ENCODE measurements at places on chromosomes 4 and X. TPM values are rescaled to one million over a fixed set of nuclear protein-coding genes. Genes with fewer than 3 reads are reported as not detected.

SYP gene
- total RNA-seq = not detected

GRIA2 gene
- not detected for total RNA-seq

ADH1A gene
- not detected for total RNA-seq

FMR1 gene
- 18.9 TPM for total RNA-seq

FDCSP gene
- not detected for total RNA-seq

CDKL2 gene
- total RNA-seq = 1.8 TPM

RNF175 gene
- not detected for total RNA-seq

STARD8 gene
- total RNA-seq = 2.4 TPM

GRCh38 chrX:133380711-133381619 is 34.3 kb downstream of the GPC4 start:
- DNase-seq = no peak

GRCh38 chr4:184097241-184097605 is 120.5 kb downstream of the ENPP6 start:
- DNase-seq = no peak

GRCh38 chr4:169132561-169133305 is 122.7 kb upstream of the CBR4 start:
- DNase-seq = no peak

DNA sequence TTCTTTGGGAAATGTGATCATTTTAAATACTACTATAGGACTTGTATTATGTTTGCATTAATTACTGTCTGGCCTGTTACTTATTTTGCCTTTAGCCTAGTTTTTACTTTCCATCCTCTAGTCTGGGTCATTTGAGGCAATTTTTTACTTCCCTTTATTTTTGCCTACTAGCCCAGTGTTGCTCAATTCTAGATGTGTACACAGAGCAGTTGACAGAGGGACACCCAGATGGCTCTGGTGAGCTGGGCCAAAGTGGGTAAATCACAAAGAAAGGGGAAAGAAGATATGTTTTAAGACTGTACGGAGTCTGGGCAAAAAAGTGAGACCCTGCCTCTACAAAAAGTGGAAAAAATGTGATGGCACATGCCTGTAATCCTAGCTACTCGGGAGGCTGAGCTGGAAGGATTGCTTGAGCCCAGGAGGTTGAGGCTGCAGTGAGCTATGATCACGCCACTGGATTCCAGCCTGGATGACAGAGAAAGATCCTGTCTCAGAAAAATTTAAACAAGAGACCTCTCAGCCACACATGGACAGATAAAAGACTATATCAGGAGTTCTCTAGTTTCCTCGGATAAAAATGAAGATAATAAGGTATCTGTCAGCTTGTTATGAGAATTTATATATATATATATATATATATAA is 35.7 kb downstream of the APOO start:
- DNase-seq = no peak

DNA sequence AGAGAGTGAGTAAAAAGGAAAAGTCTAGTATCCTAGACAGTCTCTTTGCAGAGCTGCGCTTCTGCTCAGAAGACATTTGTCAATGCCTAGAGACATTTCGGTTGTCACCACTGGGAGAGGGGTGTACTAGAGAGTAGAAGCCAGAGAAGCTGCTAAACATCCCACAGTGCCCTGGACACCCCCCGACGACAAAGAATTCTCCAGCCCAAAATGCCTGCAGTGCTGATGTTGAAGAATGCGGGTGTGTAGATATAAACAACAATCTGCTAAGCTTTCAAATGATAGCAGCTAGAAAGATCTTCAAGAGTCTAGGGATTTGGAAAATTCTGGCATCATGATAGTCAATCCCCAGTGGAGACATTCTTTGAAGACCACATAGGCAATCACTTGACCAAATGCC is 90.1 kb downstream of the PALLD start:
- no peak for DNase-seq

DNA sequence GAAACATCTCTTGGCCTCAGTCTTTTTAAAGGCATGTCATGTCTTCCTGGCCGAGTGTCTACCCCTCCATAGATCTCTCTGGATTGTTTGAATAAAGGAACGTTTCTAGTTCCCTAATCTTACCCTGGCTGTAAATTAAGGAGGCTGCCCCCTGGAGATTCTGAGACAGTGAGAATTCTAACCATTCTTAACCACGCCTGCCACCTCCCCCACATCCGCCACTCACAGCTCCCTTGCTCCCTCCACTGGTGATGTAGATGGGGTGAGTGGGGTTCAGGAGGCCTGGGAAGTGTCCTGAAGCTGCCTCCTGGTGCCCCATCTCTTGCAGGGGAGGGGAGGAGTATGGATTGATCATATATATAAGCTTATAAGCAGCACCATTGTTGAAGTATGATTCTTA is 48.0 kb upstream of the TRIM2 start:
- DNase-seq = no peak

DNA sequence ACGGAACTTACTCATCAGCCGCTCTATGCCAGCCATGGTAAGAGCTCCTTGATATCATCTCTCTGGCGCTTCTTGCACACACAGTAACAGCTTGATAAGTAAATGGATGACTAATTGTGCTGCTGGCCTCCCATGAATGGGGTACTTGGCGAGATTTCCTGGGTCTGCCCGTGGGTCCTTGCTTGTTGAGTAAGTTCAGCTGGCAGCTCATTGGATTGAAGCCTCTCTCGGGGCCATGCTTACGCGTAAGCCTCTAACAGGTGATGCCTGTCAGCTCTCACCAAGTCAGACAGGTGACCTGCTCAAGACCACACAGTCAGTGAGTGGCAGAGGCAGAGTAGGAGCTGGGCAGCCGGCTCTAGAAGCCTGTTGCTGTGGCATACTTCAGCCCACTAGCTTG is 7.7 kb downstream of the NSG1 start:
- DNase-seq = no peak

- no peak for DNase-seq
Measured at GRCh38 chr4:24001486-24002329, 111.9 kb upstream of the PPARGC1A start.

DNA sequence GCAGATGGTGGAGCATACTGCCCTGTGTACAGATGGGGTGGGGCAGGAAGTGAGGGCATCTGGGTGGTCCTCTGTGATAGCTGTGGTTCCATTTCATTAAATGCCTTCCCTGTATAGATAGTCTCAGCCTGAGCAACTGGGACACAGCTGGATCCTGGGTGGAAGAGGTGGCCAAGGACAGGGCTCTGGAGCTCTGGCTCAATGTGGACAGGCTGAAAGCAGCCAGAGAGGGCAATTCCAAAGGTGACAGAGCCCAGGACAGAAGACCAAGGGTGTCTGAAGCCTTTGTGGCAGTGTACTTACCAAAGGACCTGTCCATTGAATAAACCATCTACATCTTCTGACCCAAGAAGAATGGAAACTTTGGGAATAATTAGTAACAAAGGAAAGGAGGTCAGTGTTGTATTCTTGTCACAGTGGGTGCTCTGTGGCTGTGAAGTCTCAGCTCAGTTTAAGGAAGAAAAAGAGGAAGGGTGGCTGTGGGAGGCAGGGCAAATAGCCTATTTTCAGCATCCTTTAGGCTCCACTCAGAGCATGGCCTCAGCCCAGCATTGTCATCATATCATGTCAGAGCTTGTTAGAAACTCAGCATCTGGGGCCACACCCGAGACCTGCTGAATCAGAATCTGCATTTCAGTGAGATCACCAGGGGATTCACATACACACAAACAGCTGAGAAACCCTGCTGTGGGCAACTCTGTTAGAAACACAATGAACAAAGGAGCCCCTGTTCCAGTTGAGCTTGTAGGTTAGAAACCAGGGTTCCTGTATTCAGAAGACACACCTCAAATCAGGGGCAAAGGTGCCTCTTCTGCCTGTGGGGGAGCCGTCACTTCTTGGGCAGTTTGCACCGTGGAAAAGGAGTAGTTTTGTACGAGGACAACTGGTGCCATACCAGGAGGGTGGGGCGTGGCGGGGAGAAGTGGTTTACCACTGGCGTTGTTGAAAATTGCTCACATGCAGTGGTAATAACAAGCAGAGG is 168.6 kb downstream of the PTTG2 start:
- no peak for DNase-seq

DNA sequence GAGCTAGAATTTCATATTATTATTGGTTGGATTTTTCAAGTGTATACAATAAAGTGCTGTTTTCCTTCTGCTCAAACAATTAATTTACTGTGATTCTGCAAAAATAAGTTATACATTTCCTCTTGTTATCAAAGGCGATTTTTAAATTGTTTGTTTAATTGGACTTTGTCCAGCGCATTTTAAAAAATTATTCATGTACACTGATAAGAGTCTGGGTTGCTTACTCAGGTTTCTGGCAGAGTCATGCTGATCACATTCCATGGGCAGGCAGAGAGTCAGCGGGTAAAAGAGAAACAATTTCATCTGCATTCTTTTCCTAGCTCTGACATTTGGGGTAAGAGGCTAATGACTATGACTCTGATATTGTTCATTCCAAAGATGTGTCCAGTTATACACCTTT is 8.9 kb downstream of the FAT4 start:
- DNase-seq = peak; percentile 73

GRCh38 chr4:34953145-34953799 is 1291.0 kb downstream of the ARAP2 start:
- DNase-seq = no peak

- no peak for DNase-seq
Measured at GRCh38 chr4:15720851-15721250, 18.0 kb downstream of the BST1 start.

- peak; percentile 32 for DNase-seq
Measured at GRCh38 chr4:147843162-147843561, 111.3 kb downstream of the ARHGAP10 start.
